ENCODE measurements at places on chromosomes 5 and 9.

DNA sequence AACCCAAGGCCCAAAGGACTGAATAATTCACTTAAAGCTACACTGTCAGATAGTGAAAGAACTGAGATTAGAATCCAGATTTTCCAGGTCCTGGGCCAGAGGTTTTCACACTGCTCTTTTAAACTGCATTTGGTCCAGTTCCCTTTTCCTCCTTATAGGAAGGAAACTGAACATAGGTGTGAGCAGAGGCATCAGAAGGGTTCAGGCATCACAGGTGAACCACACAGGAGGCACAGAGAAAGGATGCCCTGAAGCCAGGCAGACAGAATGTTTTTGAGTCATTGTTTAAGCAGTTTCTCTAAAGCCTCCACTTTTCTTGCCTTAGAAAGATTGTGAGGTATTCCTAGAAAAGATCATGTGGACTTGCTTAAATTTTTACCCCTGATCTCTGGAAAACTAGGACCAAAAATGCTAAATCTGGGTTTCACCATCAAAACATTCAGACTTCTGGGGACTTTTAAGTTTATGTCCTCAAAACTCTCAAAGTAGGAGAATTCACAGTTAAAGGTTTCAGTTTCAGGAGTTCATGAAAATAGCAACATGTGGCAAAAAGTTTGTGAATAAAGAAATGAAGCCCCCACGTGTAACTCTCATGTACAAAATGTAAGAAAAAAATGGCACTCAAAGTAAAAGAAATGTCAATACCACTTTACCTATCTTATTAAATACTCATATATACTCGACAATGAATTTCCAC is 386.1 kb downstream of the NTRK2 start:
- H3K27me3 ChIP-seq: no peaks in the 10 kb centered on the region
- no peaks in the 10 kb centered on the region for H3K36me3 ChIP-seq
- no peaks in the 10 kb centered on the region for H3K4me1 ChIP-seq
- no peak overlapping the region for H3K27ac ChIP-seq
- DNase-seq: no peak

GRCh38 chr9:126875756-126876510 is 15.5 kb downstream of the ZBTB34 start:
- H3K36me3 ChIP-seq: peaks cover 8% of the 10 kb centered on the region
- no peaks in the 10 kb centered on the region for H3K27me3 ChIP-seq
- H3K4me1 ChIP-seq: peaks cover 11% of the 10 kb centered on the region
- H3K4me3 ChIP-seq: no peak overlapping the region
- no peak for DNase-seq
- no peak overlapping the region for H3K27ac ChIP-seq

GRCh38 chr5:33828626-33829308 is 63.0 kb downstream of the ADAMTS12 start:
- no peak for DNase-seq
- H3K27me3 ChIP-seq: no peaks in the 10 kb centered on the region
- no peaks in the 10 kb centered on the region for H3K36me3 ChIP-seq
- H3K27ac ChIP-seq: no peak overlapping the region
- H3K4me3 ChIP-seq: no peak overlapping the region
- no peaks in the 10 kb centered on the region for H3K4me1 ChIP-seq

DNA sequence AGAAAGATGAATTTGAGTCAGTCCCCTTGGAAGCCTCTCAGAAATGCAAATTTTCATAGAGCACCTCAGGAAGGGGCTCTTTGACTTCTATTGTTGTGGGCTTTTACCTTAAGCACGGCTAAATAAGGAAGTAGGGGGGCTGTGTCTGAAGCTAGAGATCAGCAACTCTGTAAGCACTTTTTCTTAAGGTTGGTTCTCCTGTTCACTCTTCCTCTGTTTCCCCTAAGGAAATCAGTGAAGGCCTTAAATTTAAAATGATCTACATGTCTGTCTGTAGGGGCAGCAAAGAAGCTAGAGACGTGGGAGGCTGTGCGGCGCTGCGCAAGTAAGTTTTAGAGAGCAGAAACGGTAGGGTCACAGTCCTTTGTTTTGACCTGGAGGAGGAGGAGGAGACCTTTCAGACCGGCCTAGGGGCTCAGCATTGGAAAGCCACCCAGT is 1.2 kb upstream of the CDC14B start:
- no peak overlapping the region for H3K27ac ChIP-seq
- DNase-seq: no peak
- H3K36me3 ChIP-seq: no peaks in the 10 kb centered on the region
- peaks cover 13% of the 10 kb centered on the region for H3K4me1 ChIP-seq
- H3K4me3 ChIP-seq: no peak overlapping the region

- no peaks in the 10 kb centered on the region for H3K27me3 ChIP-seq
- H3K36me3 ChIP-seq: no peaks in the 10 kb centered on the region
- H3K4me1 ChIP-seq: peaks cover 4% of the 10 kb centered on the region
- no peak overlapping the region for H3K27ac ChIP-seq
- DNase-seq: no peak
Measured at GRCh38 chr9:38088006-38088925, 19.2 kb upstream of the SHB start.

GRCh38 chr9:86262492-86262891 is 3.0 kb upstream of the C9orf153 start:
- no peak overlapping the region for H3K4me3 ChIP-seq
- H3K27me3 ChIP-seq: no peaks in the 10 kb centered on the region
- H3K4me1 ChIP-seq: no peaks in the 10 kb centered on the region
- no peak overlapping the region for H3K27ac ChIP-seq

All from spinal cord (tissue), 10 donors.